Spleen (tissue), 13 donors: ENCODE measurements at places on chromosomes 2 and 18. TPM values are rescaled to one million over a fixed set of nuclear protein-coding genes. Genes with fewer than 3 reads are reported as not detected.
A peak's percentile ranks its signal among the peaks of the same experiment; 100 is the strongest.

SP140L gene
- 78.2 TPM for total RNA-seq

DNA sequence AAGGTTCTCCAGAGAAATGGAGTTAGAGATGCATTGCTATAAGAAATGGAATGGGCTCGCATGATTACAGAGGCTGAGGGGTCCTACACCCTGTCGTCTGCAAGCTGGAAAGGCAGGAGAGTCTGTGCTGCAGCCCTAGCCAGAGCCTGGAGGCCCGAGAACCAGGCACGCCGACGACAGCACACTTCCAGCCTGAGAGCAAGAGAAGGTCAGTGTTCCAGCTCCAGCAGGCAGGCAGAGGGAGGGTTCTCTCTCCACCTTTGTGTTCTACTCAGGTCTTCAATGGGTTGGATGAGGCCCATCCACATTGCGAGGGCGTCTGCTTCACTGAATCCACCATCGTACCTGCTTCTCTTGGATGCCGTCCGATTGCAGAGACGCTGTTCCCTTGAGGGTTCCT, 177.6 kb upstream of the HDAC4 start:
- peak; percentile 62 for DNase-seq

DNA sequence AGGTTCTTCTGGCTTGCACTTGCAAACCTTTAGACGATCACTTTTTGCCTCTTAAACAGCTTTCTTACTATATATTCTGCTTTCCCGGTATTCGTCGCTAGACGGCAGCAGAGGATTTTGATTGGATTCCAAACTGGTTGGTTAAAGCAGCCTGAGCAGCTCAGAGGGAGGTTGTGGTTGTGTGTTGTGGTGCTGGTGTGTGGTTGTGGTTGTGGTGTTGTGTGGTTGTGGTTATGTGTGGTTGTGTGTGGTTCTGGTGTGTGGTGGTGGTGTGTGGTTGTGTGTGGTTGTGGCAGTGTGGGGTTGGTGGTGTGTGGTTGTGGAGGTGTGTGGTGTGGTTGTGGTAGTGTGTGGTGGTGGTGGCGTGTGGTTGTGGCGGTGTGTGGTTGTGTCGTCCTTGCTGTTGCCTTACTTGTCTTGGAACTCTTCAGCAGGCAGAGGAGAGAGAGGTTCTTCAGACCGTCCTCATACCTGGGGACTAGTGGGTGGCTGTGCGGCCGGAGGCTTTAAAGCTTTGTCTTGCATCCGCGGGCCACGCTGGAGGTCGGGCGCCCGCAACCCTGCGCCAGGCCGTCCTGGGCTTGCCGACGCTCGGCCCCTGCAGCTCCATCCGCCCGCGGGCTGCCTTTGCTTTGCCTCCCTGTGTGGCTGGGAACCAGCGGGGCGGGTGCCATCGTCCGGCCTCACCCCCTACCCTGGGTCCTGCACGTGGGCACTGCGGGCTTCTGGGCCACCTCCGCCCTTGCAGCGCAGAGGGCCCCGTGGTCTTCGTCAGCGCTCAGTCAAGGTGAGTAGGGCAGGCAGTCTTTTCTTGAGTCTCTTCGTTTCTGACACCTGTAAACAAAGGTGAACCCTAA, 190.8 kb downstream of the ARHGAP28 start:
- no peak for DNase-seq

- no peak for DNase-seq
These were observed 71.9 kb upstream of the GALNT5 start for GRCh38 chr2:157185476-157186227.

- no peak for DNase-seq
These were observed 88.5 kb upstream of the TACR1 start for GRCh38 chr2:75287624-75288316.

GRCh38 chr2:10846110-10846861, 33.7 kb upstream of the PDIA6 start:
- DNase-seq = no peak

DNA sequence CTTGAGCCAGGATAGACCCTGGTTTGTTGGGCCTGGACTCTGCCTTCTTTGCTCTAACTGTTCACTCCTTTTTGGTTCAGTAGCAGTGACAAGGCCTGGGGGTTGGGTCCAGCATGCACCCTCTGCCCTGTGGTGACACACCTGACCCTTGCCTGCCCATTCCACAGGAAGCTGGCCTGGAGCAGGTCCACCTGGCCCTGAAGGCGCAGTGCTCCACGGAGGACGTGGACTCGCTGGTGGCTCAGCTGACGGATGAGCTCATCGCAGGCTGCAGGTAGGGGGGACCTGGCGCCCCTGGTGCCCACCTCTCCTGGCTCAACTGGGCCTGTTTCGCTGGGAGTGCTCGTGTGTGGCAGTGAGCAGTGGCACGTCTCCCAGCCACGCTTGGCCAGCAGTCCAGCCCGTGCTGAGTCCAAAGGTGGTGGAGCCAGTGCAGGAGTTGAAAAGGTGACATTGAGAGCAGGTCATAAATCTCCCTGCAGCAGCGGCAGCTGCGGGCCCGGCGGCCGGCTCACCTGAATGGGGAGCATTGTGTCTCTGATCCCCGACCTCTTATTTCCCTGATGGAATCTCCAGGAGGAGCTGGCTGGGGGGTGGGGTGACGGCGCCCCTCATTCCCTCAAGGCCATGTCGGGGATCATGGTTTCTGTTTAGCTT, 102.6 kb downstream of the DYSF start:
- DNase-seq = peak; percentile 62

DNA sequence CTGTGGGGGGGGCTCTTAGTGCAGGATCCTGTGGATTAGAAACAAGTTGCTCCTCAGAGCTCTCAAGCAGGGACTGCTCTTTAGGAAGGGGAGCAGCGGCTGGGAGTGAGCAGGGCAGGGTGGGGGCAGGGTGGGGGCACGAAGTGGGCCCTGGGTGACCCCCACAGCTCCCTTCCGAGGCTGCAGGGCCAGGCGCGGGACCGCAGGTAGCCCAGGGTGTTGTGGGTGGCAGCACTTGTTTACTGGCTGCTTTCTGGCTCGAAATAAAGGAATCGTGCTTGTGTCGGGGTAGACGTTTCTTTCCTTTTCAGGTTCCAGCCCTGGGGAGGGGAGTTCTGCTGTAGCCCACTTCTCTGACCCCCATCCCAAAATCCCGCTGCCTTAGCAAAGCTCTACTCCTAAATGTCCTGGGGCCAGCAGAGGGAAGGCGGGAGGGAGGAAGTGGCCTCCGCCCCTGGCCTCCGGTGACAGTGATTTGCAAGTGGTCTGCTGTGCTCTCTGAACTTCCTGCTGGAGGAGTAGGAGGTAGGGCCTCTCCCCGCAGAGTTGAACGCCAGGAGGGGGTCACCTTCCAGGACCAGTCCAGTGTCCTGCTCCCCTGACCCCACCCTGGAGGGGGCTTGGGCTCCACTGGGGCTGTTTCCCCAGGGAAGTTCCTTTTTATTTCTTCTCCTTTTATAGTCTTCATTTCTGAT, 8.3 kb downstream of the NEU4 start:
- DNase-seq = no peak

IHH gene
- total RNA-seq = not detected

MARS2 gene
- total RNA-seq = 10.2 TPM

DNA sequence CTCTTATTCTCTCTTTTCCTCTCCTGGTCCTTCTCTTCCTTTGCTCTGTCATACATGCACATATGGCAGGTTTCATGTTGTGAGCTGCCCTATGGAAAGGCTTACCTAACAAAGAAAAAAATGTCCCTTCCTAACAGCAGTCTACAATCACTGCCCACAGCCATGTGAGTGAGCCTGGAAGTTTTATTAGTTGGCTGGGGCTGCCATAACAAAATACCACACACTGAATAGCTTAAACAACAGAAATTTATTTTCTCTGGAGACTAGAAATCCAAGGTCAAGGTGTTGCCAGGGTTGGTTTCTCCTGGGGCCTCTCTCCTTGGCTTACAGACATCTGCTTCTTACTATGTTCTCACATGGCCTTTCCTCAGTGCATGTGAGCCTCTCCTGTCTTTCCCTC, 142.1 kb downstream of the TRIB2 start:
- no peak for DNase-seq

- DNase-seq = no peak
These were observed 187.2 kb downstream of the INO80D start for GRCh38 chr2:205898744-205899143.

ROCK2 gene
- 81.4 TPM for total RNA-seq

DNA sequence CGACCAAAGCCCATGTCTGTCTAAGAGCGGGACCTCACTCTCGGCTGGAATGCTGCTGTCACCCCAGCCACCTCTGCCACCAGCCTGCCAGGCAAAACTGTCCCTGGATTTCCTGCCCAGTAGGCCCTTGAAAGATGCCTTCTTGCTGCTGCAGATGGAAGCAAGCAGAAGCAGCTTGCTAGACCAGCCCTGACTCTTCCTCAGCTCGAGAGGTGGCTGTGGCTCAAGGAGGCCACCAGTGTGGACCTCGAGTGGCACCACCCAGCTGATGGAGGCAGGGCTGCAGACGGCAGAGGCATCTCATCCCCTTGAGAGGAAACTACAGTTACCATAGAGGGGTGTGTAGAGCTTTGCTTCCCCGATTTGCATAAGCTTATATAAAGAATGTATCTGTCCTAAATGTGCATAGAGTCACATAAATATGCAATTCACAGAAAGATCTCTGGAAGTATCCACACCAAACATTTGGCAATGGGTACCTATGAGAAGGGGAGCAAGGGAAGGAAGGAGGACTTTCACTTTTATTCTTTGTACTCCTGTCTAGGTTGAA, 20.6 kb downstream of the ADCY3 start:
- peak; percentile 32 for DNase-seq

DNA sequence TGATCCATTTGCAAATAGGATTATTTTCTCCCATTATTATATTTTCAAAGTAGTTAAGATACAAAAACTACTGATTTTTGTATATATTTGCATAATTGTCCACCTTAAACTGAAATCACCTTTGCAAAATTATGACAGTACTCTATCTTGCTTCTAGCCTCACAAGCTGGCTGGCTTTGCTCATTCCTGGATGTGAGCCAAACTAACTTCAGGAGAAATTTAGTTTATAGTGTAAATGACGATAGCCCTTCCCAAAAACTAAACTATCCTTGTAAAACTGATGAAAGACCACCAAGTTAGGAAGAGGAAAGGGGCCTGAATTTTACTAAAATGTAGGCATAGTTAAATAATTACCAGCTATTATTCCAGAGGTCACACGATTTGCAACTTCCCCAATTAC, 87.3 kb downstream of the ADD2 start:
- no peak for DNase-seq

- DNase-seq = no peak
These were observed 871.4 kb upstream of the KLHL29 start for GRCh38 chr2:22513563-22513962.

KCNJ13 gene
- total RNA-seq = not detected

- no peak for DNase-seq
These were observed 3.1 kb upstream of the SP5 start for GRCh38 chr2:170711774-170712652.

GRCh38 chr2:241194811-241195210, 6.3 kb downstream of the ANO7 start:
- DNase-seq = peak; percentile 11

ITGA4 gene
- 156 TPM for total RNA-seq

DNA sequence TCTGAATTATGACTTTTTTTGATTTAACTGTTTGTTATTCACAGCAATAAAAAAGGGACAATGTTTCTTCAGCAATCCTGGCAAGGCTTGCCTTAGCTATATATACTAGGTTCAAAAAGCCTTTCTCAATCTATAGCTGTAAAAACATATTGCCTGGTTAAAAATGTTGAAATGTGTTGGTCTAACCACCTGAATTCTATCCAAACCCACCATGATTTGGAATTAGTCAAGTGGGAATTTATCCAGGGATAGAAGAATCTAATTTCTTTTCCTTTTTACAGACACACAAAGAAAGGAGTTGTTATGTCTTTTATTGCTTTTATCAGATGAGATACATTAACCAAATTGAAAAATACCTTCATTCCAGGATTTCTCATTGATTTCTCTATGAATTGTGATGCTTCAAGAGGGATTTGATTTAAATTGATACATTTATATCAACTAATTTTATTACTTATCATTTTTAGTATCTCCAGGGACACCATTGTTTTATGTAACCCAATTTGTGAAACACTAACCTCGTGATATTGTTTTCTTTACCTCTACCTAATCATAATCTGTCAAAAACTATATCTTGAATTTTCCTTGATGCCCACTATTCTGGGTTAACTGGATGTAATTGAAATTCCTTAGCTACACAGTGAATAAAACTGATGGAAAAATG, 88.1 kb downstream of the LRP1B start:
- DNase-seq = no peak

PLA2R1 gene
- total RNA-seq = 17.0 TPM

DNA sequence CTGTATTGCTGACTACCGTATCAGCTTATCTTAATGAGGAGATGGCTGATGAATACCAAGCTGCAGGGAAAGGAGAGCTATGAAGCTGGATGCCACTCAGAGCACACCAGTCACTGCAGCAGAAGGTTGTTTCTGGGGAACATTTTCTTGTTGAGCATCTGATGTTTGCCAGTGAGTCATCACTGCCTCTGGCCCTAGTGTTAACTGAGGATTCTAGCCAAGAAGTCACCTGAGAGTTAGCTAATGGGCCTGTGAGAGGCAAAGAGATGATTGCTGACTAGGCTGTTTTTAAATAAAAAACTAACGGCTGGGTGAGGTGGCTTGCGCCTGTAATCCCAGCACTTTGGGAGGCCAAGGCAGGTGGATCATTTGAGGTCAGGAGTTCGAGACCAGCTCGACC, 37.9 kb downstream of the CCDC150 start:
- no peak for DNase-seq

DNA sequence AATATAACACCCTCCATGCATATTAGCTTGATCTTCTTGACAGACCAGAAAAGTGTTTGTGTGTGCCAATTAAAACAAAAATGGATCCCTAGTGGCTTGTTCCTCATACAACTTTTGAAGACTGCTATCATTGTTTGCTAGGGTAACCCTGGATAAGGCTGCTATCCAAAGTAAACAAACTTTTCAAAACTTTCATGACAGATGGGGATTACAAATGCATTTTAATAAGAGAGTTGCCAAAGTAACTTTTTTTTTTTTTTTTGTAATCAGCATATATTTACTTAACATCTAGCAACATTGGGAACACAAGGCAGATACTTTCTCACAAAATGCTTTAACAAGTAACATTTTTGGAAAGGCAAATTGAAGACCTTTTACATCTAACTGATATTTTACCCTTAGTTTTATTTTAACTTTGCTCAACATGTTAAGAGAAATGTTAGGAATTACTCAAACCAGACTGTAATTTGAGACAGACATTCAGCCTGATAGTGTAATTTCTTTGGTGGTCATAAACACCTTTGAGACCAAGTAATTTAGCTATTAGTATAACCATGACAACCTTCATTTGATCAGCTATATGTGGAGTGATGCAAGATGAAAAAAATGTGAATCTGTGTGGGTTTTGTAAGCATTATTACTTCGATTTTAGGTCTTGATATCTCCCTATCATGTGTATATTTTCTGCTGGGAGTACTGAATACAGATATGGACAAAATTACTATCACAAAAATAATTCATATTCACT, 300.9 kb downstream of the ARHGAP15 start:
- DNase-seq = no peak
